ENCODE measurements at places on chromosomes 2 and 18.

GRCh38 chr2:10770956-10771750 is 41.4 kb downstream of the PDIA6 start:
- DNase-seq: no peak

DNA sequence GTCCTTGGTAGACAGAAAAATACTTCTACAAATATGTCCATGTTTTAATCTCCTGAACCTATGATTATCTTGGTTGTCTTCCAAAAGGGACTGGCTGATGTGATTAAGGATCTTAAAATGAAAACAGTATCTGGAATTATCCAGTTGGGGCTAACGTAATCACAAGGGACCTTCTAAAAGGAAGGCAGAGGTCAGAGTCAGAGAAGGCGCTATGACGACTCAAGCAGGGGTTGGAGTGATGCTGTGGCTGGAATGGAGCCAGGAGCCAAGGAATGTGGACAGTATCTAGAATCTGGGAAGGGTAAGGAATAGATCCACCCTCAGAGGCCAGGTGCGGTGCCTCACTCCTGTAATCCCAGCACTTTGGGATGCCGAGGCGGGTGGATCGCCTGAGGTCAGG is 4.2 kb upstream of the USP14 start:
- DNase-seq: no peak

DNA sequence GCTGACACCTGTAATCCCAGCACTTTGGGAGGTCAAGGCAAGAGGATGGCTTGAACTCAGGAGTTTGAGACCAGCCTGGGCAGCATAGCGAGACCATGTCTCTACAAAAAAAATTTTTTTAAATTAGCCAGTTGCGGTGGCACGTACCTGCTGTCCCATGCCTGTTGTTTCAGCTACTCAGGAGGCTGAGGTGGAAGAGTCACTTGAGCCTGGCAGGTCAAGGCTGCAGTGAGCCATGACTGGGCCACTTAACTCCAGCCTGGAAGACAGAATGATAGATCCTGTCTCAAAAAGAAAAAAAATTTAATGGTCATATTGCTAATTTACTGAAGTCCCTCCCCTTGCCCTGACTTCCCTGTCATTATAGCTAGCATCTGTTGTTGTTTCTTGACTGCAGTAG is 112.6 kb downstream of the ARHGAP28 start:
- DNase-seq: no peak

GRCh38 chr2:150939087-150939486 is 322.6 kb downstream of the RBM43 start:
- no peak for DNase-seq

GRCh38 chr18:37266290-37266689 is 299.3 kb downstream of the CELF4 start:
- no peak for DNase-seq

- no peak for DNase-seq
Observed at GRCh38 chr18:38751211-38751610, 1185.6 kb upstream of the CELF4 start.

- no peak for DNase-seq
Observed at GRCh38 chr18:14104906-14105748, 27.1 kb downstream of the ZNF519 start.

DNA sequence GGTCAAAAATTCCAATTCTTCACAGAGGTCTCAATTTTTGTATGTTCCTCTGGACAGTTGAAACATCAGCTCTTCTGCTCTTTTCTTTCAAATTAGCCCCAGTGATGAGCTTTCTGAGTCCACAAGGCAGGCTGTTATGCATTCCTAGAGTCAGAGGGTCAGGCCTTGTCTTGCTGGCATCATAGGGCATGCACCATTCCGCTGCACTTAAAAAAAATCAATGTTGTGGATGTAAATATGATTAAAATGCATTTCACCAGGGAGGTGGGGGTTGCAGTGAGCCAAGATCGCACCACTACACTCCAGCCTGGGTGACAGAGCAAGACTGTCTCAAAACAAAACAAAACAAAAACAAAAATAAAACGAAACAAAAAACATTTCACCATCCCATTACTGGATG is 465.3 kb downstream of the EIPR1 start:
- no peak for DNase-seq

- no peak for DNase-seq
Observed at GRCh38 chr2:171800639-171801038, 93.4 kb downstream of the SLC25A12 start.

DNA sequence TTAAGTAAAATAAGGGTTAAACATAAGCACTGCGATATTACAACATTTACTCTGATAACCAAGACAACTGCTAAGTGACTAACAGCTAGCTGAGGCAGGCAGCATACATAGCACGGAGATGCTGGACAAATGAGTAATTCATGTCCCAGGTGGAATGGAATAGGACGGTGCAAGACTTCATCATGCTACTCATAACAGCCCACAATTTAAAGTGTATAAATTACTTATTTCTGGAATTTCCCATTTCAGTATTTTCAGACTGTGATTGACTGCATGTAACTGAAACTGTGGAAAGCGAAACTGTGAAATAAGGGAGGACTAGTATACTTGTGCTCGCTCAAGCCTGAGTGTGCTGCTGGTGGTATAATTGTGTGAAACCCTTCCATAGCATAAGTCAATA is 12.9 kb downstream of the IER3IP1 start:
- DNase-seq: no peak

GRCh38 chr2:22999951-23000350 is 385.0 kb upstream of the KLHL29 start:
- DNase-seq: no peak

GRCh38 chr2:44361330-44362206 is at the start of the genes CAMKMT and PREPL:
Gene CAMKMT, plus strand, starts transcription at chr2:44361947.
Gene PREPL, minus strand, starts transcription at chr2:44361494. Its CDS starts 15,152 bp downstream, at chr2:44346342.
- peak; percentile 97 for DNase-seq

DNA sequence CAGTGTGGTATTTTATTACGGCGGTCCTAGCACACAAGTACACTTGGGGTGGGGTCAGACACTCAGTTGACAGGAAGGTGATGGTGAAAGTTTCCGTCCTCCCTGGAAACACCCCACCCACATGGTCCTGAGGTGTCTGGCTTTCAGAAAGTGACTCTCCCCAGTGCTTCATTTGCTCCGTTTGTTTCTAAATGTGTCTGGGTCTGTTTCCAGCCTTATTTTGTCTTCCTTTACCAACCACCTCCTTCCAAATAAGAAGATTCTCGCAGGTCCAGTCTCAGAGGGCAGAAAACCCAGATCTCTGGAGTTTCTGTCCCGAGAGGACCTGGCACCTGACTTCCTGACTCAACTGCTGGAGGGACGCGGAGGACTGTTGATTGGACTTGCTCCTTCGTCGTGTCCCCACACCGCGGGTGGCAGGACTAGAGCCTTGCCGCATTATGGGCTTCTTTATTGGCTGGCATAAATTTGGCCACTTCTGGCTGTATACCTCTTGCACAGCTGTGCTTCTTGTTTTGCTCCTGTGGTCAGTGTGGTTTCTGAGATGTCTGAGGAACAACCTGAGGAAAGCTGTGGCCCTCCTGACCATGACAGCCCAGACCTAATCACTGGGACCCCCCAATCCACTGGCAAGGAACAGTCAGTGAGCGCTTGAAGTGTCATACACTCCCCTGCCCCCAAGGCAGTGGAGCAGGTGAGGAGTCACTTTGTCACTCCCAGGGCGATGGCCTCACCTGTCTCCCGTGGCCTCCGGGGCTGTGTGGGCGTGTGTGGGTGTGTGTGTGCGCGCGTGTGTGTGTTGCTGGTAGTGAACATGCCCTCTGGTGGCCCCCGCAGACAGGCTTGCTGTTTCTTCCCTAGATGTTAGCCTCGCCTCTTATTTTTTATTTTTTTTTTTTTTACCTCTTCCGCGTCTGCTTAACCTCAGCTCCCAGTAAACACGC is 45.6 kb downstream of the MEX3C start:
- DNase-seq: peak; percentile 80

DNA sequence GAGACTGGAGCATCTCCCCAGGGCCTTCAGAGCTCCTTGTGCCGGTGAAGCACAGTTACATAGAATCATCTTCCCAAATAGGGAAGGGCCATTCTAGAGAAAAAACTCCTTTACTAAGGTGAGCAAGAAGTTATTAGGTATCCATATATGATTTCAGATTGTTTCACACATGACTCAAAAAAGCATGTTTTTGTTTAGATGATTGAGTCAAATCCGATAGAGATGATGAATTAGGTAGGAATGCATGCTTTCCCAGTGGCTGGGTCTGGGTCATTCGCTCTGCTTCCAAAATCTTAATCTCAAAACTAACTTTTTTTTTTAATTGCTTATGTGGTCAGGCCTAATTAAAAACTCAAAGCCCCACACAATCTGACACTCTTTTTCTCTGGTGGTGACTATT is 3.8 kb downstream of the NT5C1B start:
- no peak for DNase-seq

GRCh38 chr2:106977717-106978116 is 91.8 kb upstream of the ST6GAL2 start:
- DNase-seq: no peak

DNA sequence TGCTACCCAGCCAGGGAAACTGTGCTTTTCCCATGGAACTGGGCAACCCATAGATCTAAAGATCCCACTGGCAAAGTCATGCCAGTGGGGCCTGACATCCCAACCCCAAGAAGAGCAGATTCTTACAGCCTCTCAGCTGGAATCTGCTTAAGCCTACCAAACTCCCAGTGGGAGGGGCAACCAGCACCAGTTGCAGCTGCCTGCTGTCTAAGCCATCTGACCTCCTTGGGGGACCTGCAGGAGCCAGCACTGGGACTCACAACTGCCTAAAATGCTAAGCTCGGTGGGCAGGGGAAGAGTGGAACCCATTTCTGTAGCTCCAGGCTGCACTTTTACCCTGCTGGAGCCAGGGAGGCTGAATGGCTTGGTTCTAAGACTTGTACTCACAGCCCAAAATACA is 770.7 kb upstream of the SLC8A1 start:
- DNase-seq: no peak

- DNase-seq: no peak
Observed at GRCh38 chr2:98827625-98828368, 96.9 kb upstream of the MGAT4A start.

- DNase-seq: no peak
Observed at GRCh38 chr2:19746611-19747309, 155.0 kb downstream of the TTC32 start.

DNA sequence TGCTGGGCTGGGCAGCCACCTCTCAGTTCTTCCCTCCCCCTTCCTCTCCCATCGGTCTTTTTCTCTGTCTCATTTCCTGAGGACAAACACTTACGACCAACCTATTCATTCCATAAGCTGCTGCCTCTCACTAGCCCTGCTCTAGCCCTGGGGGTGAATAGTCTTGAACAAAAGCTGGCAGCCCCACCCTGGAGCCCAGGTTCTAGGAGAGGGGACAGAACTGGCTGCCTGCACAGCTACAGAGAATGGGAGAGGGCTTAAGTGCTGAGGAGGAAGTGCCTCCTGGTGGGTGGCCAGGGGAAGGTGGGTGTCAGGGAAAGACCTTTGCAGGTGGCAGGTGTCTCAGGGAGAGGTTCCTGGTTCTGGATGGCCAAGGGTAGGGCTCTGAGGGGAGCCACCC is 22.8 kb downstream of the ANO7 start:
- no peak for DNase-seq

DNA sequence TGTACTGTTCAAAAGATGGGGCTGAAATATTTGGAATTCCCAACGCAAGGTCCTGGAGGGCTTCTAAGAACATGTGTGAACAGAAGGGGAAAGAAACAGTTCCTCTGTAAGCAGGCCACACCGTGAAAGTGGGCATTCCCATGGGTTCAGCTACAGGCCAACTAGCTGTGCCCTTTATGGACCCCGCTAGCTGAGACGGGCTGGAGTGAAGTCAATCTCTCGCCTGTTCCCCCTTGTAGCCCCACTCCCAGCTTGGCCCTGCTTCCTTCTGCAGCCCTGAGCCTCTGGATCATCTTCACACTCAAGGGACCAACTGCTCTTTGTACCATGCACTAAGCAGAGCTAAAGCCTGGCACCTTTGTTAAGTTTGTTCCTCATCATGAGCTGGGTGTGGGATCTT is 55.4 kb downstream of the POLR1A start:
- DNase-seq: no peak

DNA sequence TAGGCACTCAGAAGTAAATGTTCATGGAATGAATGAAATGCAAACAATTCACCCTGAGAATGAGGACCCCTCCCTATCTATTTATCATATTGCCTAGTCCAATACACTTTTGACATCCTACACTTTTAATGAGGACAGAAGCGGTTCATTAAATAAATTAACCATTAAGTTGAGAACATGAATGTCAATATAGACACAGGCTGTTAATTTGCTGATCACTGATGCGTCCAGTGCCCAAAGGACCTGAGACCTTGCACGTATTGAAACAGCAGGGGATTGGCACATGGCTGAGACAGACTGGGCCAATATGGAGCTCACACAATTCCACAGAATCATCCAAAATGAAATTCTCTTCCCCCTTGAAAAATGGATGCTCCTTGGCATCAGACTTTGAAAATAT is 430.0 kb downstream of the SLC4A3 start:
- DNase-seq: no peak

GRCh38 chr2:179478771-179479170 is 214.1 kb upstream of the SESTD1 start:
- DNase-seq: no peak

DNA sequence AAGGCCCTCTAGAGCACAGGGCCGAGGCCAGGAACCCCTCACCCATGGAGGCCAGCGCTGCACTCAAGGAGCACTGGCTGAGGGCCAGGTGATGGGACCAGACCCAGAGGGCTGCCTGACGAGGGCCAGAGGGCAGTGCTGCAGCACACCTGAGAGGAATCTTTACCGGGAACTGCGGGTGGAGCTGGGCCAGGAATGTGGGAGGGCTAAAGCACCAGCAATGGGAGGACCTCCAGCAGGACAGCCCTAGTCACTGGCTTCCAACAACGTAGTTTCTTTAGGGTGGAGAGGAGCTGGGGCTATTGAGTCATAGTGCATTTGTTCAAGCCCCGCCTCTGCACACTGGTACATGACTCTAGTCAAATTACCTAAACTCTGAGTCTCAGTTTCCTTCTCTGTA is 143.4 kb downstream of the TMEM17 start:
- no peak for DNase-seq

GRCh38 chr18:48661421-48661820 is 122.6 kb downstream of the CTIF start:
- no peak for DNase-seq
